ENCODE measurements at places on chromosomes 5 and 9. TPM values are rescaled to one million over a fixed set of nuclear protein-coding genes. Genes with fewer than 3 reads are reported as not detected.

COL15A1 gene
- 0.19 TPM for total RNA-seq

RACK1 gene
- total RNA-seq = 1,089 TPM

SSBP2 gene
- total RNA-seq = 17.3 TPM

CDC14B gene
- total RNA-seq = 2.3 TPM

PCDHGA2 gene
- not detected for total RNA-seq

CARTPT gene
- not detected for total RNA-seq

PLPPR1 gene
- total RNA-seq = not detected

CCL28 gene
- 25.8 TPM for total RNA-seq

GLDC gene
- total RNA-seq = 4.6 TPM

LCN6 gene
- not detected for total RNA-seq

SHOC1 gene
- total RNA-seq = not detected

PKD2L2 gene
- total RNA-seq = not detected

EPB41L4A gene
- 30.4 TPM for total RNA-seq

NUP214 gene
- 133 TPM for total RNA-seq

MAPKAP1 gene
- 58.8 TPM for total RNA-seq

DEPDC1B gene
- 1.2 TPM for total RNA-seq

PAM gene
- total RNA-seq = 79.9 TPM

- no peak for DNase-seq
Observed at GRCh38 chr5:17289681-17290539, 72.5 kb downstream of the BASP1 start.

DNA sequence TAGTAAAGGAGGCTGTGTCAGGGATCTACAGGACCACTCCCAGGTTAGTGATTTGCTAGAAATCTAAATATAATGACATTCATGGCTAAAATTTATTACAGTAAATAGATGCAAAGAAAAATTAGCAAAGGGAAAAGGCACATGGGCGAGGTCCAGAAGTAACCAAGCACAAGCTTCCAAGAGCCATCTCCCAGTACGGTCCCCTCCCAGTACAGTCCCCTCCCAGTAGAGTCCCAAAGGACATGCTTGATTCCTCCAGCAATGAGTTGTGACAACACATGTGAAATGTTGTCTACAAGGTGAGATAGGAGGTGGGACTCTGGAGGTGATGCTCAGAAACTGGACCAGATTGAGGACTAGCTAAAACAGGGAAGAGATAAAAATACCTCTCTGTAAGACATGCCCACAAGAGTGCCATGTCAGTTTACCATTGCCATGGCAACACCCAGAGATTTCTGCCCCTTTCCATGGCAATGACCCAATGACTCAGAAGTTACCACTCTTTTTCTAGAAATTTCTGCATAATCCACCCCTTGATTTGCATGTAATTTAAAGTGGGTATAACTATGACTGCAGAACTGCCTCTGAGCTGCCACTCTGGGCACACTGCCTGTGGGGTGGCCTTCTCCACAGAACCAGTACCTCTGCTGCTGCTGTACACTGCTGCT, 27.9 kb upstream of the CEMIP2 start:
- DNase-seq = no peak

GRCh38 chr5:129228577-129228976, 134.0 kb downstream of the ISOC1 start:
- DNase-seq = no peak

GRCh38 chr9:77926371-77926878, 105.2 kb downstream of the GNAQ start:
- DNase-seq = no peak

DNA sequence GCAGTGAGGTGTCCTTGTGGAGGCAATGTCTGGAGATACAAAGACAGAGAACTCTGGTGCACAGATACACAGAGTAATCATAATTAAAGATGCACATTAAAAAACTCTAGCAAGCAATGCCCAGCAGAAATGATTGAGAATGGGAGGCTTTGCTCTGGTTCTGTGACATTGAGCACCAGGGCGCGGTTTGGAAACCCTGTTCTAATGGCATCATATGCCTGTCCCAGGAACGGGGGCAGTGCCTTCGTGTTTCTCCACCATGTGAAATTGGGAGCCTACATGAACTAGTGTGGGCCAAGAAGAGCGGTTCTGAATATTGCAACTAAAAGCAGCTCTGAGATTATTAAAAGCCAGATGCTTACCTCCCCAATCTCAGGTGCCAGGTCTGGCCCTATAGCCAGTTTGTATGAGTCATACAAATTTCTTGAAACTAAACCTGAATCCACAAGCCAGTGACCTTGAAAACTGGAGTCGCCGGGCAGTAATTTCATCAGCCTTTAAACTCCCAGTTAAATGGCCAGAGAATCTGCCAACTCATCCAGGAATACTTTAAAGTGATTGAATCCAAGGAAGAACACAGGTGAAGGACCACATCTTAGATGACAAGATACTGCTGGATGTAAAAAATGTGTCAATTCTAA, 22.2 kb upstream of the CTSL start:
- DNase-seq = no peak

GRCh38 chr5:178223196-178223773, 9.3 kb downstream of the PHYKPL start:
- no peak for DNase-seq

GRCh38 chr5:34499001-34499734, 157.0 kb upstream of the RAI14 start:
- DNase-seq = no peak

GRCh38 chr5:178644826-178645545, 18.1 kb upstream of the CLK4 start:
- DNase-seq = no peak

GRCh38 chr9:124137944-124138335, 119.8 kb upstream of the NEK6 start:
- DNase-seq = no peak

- DNase-seq = no peak
Observed at GRCh38 chr5:7388553-7388952, 7.4 kb upstream of the ADCY2 start.

- DNase-seq = no peak
Observed at GRCh38 chr5:111432883-111433536, 79.3 kb downstream of the STARD4 start.

- DNase-seq = no peak
Observed at GRCh38 chr9:38395653-38396370, 3.3 kb downstream of the ALDH1B1 start.

- DNase-seq = no peak
Observed at GRCh38 chr9:4887556-4887955, 94.8 kb downstream of the RCL1 start.

DNA sequence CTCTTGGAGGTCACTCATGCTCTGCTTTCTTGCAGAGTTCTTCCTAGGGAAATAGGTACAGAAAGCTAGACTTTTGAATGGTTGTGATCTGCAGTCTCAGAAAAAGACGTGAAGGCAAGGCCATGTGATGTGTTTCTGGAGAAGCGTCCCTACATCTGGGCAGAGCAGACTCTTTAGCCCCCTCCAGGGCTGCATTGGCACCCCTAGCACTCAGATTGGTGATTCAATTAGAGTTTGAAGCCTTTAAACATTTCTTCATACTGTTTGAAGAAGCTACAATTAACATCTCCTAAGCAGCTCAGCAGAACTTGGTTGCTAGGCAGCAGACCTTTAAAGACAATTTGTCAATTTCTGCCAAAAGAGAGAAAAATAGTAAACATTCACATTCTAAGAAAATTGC, 21.6 kb downstream of the JADE2 start:
- DNase-seq = no peak

GRCh38 chr5:179253730-179254129, 91.5 kb downstream of the ADAMTS2 start:
- no peak for DNase-seq

GRCh38 chr5:75524071-75524470, 12.4 kb downstream of the POLK start:
- DNase-seq = no peak

- no peak for DNase-seq
Observed at GRCh38 chr9:89400403-89401116, 82.3 kb downstream of the SECISBP2 start.

GRCh38 chr9:93122721-93123221, 11.3 kb downstream of the NINJ1 start:
- no peak for DNase-seq

DNA sequence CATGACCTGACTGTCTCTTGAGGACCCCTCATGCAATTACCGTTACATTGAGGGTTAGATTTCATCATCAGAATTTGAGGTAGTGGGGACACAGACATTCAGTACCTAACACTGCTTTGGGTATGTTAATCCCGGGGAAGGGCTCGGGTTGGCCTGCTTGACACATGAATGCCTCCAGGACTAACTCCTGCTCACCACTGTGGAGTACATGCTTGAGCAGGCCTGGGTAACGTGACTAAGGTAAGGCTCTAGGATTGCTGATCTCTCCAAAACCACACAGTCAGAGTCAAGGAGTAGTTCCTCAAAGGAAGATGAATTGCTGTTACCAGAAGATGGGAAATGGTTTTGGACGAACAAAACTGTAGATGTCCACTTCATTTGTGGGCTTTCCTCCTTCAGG, 376.3 kb upstream of the ZNF462 start:
- DNase-seq = no peak

GRCh38 chr5:143992496-143992895, 178.0 kb downstream of the YIPF5 start:
- no peak for DNase-seq

DNA sequence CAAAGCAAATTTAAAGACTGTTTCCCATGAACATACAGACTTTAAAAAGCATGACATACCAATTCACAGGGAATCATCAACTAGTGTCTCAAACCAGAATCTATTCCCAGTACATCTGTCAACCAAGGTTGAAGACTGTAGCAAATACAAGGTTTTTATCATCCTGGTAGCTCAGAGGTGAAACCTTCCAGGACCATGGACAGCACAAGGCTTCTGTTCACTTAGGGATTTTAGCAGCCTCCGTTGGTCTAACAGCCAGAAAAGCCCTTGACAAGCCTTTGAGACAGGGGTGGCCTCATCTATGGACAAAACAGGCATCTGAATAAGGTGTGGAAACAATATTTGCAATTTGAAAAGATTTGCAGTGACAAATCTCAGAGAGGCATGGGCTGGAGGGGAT, 119.0 kb downstream of the TRIM32 start:
- DNase-seq = no peak

GRCh38 chr9:33791117-33791516, 4.2 kb upstream of the PRSS3 start:
- DNase-seq = no peak

DNA sequence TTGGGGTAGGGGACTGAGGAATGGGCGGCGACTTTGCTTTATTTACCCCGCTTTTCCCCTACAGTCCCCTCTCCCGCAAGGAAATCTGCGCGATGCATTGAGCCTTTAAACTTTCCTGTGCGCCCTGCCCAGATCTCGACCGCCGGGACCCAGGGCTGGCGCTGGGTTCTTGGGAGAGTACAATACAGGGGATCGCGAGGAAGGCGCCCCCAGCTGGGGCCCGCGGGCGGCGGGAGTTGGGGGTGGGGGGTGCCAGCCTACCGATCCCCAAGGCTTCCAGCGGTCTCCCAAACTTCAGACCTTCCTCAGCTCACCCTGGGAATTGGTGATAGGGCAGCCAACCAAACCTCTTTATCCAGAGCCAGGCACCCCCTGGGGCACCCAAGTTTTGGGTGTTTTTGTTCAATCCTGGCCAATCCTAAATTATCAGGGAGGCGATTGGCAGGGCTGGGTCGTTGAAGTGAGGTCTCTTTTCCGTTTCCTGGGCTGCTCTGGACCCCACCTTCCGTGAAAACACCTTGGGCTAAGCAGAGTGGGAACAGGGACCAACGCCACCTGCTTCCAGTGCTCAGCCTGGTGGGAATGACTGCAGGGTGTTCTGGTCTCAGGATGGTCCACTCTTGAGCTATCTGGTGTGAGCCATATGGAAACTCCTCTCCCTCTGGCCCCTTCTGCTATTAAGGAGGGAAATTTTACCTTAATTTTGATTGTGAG, 51.4 kb upstream of the DAB2IP start:
- no peak for DNase-seq

GRCh38 chr5:31066655-31067328, 126.7 kb upstream of the CDH6 start:
- no peak for DNase-seq

GRCh38 chr9:91371894-91372293, 10.2 kb upstream of the AUH start:
- DNase-seq = no peak

- no peak for DNase-seq
Observed at GRCh38 chr9:16336833-16337232, 533.6 kb downstream of the BNC2 start.

GRCh38 chr5:57896576-57896975, 414.0 kb upstream of the ACTBL2 start:
- no peak for DNase-seq
